Heart left ventricle (tissue), 16 donors: ENCODE measurements at places on chromosomes 12 and 14. TPM values are rescaled to one million over a fixed set of nuclear protein-coding genes. Genes with fewer than 3 reads are reported as not detected.

- no peak overlapping the region for H3K4me3 ChIP-seq
- H3K36me3 ChIP-seq = no peaks in the 10 kb centered on the region
- H3K27me3 ChIP-seq = no peaks in the 10 kb centered on the region
- H3K27ac ChIP-seq = no peak overlapping the region
- H3K4me1 ChIP-seq = no peaks in the 10 kb centered on the region
- no peak for DNase-seq
These were observed 12.8 kb upstream of the NRDE2 start for GRCh38 chr14:90344331-90345238.

DNA sequence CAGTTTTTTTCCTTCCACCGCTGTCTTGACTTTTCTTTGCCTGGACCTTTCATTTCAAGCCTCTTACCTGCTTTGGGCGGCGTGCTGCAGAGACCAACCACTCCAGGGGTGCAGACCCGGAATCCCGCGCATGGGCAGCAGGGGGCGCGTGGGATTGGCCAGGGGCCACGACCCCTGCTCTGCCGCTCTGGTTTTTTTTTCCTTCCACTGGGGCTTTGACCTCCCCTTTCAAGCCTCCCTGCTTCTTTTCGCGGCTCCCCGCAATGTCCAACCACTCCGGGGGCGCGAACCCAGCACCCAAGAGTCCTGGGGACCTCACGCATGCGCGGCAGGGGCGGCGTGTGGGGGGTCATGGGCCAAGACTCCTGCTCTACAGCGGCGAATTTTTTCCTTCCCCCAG lies 325.1 kb downstream of the ALG10 start:
- no peaks in the 10 kb centered on the region for H3K36me3 ChIP-seq
- no peak overlapping the region for H3K4me3 ChIP-seq
- DNase-seq = no peak
- H3K4me1 ChIP-seq = no peaks in the 10 kb centered on the region
- no peak overlapping the region for H3K27ac ChIP-seq
- H3K27me3 ChIP-seq = no peaks in the 10 kb centered on the region

DNA sequence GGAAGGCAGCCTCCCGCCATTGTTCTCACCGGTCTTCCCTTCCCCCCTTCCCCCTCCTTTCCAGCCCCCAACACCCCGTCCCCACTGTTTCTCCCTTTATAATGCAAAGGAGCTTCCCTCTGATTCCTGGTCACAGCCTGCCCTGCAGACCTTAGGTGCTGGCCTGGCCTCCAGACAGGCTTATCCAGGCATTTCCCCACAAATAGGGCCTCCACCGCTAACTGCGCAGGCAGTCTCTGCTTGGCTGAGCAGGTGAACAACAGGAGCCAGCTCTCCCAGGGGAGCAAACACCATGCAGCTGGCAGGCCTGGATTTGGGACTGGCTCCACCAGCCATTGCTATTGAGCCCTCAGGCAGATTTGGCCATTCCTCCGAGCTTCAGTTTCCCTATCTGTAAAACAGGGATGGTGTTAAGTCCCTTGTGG lies 46.0 kb downstream of the SMIM41 start:
- peaks cover 26% of the 10 kb centered on the region for H3K4me1 ChIP-seq
- H3K27me3 ChIP-seq = no peaks in the 10 kb centered on the region
- DNase-seq = no peak
- no peaks in the 10 kb centered on the region for H3K36me3 ChIP-seq
- H3K27ac ChIP-seq = peak overlapping the region; percentile 79

- no peaks in the 10 kb centered on the region for H3K36me3 ChIP-seq
- no peak overlapping the region for H3K27ac ChIP-seq
- DNase-seq = no peak
- H3K4me3 ChIP-seq = no peak overlapping the region
- H3K27me3 ChIP-seq = no peaks in the 10 kb centered on the region
These were observed 61.7 kb downstream of the CALM1 start for GRCh38 chr14:90458536-90458935.

RNASE7 gene
- not detected for total RNA-seq
